ENCODE measurements at places on chromosomes 4 and X.

DNA sequence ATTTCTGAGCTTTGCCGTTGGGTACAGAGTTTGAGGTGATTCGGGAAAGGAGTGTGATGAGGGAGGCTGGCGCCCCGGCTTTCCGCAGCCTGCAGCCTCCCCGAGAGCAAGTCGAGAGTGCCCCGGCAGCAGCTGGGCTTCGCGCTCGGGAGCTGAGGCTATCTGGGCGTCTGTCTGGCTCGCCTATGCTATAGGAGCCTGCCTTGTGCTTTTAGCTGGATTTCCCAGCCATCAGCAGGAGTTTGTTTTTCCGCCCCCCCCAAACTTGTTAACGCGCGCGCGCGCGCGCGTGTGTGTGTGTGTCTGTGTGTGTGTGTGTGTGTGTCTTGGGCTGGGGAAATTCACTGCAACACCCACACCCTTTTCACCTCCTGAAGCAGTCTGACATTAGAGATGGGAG is 765 bp upstream of the DGKK start:
- DNase-seq: no peak

- DNase-seq: peak; percentile 99
These were observed 176.0 kb downstream of the MGST2 start for GRCh38 chr4:139841464-139842195.

DNA sequence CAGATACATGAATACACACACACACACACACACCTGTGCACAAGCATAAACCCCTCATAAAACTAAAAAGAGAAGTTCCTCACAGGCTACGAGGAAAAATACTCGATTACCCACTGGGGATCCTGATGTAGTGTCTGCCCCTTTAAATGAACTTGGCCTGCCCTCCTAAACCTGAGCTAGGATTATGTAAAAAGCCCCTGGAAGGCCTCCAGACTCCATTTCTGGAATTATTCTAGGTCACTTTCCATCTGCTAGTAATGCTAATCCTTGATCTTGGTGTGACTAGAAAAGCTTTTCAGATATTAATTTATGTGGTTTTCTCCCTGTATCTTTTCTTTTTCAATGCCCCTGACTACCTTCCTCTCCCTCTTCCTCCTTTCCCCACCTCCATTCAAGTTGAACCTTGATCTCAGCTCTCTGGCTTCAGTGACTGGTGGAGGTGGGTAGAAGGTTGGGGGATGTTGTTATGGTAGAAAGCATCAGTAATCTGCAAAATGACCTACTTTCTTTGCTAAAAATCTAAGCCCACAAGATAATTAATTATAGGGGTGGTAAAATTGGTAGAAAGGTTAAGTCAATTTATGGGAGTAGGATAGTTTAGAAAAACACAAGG is 25.5 kb upstream of the ZNF330 start:
- DNase-seq: no peak

DNA sequence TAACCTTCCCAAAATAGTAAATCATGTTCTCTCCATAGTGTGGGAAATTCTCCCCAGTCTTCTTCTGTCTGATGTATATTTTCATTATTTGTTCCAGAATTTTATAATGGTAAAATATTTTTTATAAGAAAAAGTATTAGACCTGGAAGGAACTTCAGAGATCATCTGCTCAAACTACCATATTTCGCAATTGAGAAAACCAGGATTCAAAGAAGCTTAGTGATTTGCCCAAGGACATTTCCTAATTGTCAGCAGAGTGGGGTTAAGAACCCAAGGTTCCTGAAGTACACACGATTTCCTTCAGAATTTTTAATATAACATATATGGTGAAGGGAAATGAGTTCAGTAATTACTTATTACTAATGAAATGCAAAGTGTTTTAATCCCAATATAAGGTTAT is 24.1 kb downstream of the OCIAD1 start:
- DNase-seq: no peak

DNA sequence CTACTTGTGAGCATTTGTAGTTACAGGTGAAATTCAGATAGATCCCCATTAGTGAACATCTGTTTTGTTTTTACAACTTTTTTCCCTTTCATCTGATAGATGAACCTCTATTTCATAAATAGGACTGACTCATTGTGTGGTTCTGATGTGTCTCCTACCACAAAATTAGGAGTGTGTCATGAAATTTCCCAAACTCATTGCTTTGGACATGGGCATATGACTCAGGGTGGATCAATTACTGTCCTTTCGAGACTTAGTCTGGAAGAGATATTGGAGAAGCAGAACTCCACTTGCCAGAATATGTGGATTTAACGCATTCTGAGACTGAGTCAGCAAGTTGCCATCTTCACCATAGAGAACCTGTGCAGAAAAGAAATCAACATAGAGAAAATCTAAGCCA is 53.5 kb upstream of the PCDH10 start:
- DNase-seq: no peak

DNA sequence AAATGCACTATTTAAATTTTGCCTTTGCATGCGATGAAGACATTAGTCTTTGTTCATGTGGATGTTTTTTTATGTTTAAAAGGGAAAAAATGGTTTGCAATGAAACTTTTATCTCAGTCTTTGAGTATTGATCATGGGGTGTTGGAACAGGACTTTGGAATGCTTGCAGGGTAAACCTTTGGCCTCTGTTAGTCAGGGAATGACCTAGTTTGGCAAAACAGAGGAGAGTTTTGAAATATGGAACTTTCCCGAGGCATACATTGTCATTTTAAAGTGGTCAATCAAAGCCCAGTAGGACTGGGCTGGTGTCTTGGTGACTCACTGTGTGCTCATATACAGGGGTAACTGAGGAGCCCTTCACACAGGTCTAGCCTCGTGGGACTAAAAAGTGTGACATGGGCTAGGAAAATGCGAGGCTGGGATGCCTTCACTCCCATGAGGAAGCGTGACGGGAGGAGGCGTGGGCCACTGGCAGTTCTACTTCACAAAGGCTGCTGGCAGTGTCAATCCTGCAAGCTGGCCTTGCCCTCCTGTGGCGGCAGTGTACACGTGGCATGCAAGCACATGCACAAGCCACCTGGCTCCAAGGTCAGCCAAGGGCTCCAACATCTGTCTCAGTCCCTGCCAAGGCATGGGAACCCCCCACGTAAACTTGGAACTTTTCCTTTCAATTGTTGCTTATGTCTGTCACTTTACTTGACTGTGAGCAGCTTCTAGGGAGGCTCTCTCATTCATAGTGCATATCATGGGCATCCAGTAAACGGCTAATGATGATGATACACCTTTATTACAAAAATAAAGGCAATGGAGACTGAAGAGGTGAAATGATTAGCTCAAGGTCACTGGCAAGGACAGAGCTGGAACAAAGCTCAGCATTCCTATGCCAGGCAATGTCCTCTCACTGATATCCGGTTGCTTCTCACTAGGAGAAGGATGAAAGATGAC is 5.2 kb upstream of the F11 start:
- DNase-seq: no peak

DNA sequence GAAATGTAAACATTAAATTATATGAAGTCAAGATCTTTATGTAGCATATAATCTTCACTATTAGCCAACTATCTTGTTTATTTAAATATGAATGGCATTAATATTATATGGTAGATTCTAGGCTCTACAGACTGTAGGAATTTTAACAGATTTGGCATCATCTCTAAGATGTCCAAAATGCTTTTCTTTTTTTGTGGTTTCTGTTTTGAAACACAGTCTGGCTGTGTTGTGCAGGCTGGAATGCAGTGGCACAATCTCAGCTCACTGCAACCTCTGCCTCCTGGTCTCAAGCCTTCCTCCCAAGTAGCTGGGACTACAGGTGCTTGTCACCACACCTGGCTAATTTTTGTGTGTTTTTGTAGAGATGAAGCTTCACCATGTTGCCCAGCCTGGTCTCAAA is 76.2 kb downstream of the ELOVL6 start:
- DNase-seq: no peak

GRCh38 chr4:8832113-8832915 is 39.3 kb downstream of the HMX1 start:
- no peak for DNase-seq

GRCh38 chr4:148216866-148217814 is 225.1 kb downstream of the NR3C2 start:
- DNase-seq: no peak

- DNase-seq: no peak
These were observed 34.5 kb downstream of the NIPAL1 start for GRCh38 chr4:48051078-48051477.

DNA sequence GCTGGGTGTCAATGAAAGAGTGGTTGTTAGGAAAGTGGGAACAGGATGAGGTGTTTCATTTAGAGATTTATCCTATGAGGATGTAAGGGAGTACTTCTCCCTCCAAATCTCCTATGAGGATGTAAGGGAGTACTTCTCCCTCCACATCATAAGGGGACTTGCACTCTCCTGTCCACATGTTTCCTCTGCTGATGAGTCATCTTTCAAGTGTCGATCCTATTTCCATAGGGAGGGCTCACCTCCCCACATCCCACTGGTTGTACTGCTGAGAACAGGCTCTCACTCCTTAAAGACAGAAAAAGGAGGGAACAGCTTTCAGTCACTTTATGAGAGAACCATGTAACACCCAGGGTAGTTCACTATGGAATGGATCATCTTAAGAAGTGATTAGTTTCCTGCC is 65.0 kb downstream of the INPP4B start:
- DNase-seq: no peak

- no peak for DNase-seq
These were observed 15.5 kb downstream of the CPE start for GRCh38 chr4:165394275-165394674.

- no peak for DNase-seq
These were observed 112.6 kb downstream of the GABRA2 start for GRCh38 chr4:46277165-46277951.

GRCh38 chr4:156999175-156999517 is 27.5 kb upstream of the PDGFC start:
- DNase-seq: no peak

GRCh38 chr4:123662827-123663226 is 266.2 kb downstream of the SPRY1 start:
- no peak for DNase-seq

- no peak for DNase-seq
These were observed 103.5 kb upstream of the OTUD4 start for GRCh38 chr4:145283909-145284308.

GRCh38 chrX:80806557-80806956 is 3.1 kb downstream of the BRWD3 start:
- no peak for DNase-seq

- DNase-seq: no peak
These were observed 90.3 kb downstream of the SLC4A4 start for GRCh38 chr4:71429106-71429505.

GRCh38 chr4:67983333-67983732 is 20.0 kb upstream of the TMPRSS11A start:
- DNase-seq: no peak

DNA sequence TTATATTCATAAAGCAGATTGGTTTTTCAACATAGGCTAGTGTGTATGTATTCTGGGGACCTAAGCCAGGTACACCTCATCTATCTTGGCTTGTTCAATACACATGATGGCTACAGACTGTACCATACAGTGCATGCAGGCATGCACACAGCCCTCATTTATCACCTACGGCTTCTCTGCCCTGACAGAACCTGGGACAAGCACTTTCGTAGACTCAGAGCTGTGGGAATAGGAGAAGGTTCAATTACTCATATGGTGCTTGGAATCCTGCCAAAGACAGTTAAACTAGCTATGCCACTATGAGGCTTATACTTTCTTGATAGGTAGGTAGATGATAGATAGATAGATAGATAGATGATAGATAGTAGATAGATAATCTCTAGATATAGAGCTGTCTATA is 457.2 kb downstream of the GALNTL6 start:
- DNase-seq: peak; percentile 5

DNA sequence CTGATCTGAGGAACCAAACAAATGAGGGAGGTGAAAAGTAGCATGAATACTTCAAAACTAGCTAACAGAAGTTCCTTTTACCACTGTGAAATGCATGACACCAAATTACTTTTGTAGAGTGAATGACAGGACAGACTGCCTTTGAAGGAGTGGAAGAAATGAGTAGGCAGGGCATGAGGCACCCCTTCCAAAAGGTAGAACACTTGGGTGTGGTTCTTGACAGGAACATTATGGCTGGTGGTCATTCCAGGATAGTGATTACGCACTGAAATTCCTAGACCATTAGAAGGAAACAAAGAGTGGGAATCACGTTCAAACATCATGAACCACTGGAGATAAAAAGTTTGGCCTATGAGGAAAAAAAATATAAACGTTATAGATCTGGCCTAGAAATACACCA is 4.9 kb downstream of the HUWE1 start:
- no peak for DNase-seq

GRCh38 chr4:119040261-119040660 is 95.4 kb upstream of the MYOZ2 start:
- DNase-seq: no peak

GRCh38 chr4:89765966-89766365 is 71.0 kb downstream of the SNCA start:
- no peak for DNase-seq

- DNase-seq: no peak
These were observed 4.2 kb upstream of the ERVMER34-1 start for GRCh38 chr4:52755426-52755825.

- no peak for DNase-seq
These were observed 328.1 kb downstream of the DCTD start for GRCh38 chr4:182589100-182589499.

Data from DMS153 (cell line).